Common myeloid progenitor, CD34-positive (primary cell): ENCODE measurements at places on chromosomes 1 and 21.
A peak's percentile ranks its signal among the peaks of the same experiment; 100 is the strongest.

GRCh38 chr1:26283279-26283853 is 3.5 kb downstream of the SH3BGRL3 start:
- peak overlapping the region; percentile 91 for H3K27ac ChIP-seq
- peaks cover 98% of the 10 kb centered on the region for H3K4me1 ChIP-seq
- H3K27me3 ChIP-seq: no peaks in the 10 kb centered on the region

- no peak overlapping the region for H3K27ac ChIP-seq
- no peak overlapping the region for H3K4me3 ChIP-seq
- peaks cover 7% of the 10 kb centered on the region for H3K4me1 ChIP-seq
- no peaks in the 10 kb centered on the region for H3K27me3 ChIP-seq
- no peaks in the 10 kb centered on the region for H3K36me3 ChIP-seq
- DNase-seq: no peak
Observed at GRCh38 chr1:50661626-50662025, 238.4 kb upstream of the DMRTA2 start.

GRCh38 chr21:16608209-16608830 is 878.5 kb downstream of the USP25 start:
- no peaks in the 10 kb centered on the region for H3K36me3 ChIP-seq
- no peak for DNase-seq
- H3K27me3 ChIP-seq: no peaks in the 10 kb centered on the region
- no peak overlapping the region for H3K4me3 ChIP-seq
- no peaks in the 10 kb centered on the region for H3K4me1 ChIP-seq

- H3K27me3 ChIP-seq: peaks cover 64% of the 10 kb centered on the region
- peaks cover 3% of the 10 kb centered on the region for H3K4me1 ChIP-seq
- DNase-seq: no peak
- H3K27ac ChIP-seq: no peak overlapping the region
Observed at GRCh38 chr1:68230901-68231626, 1.3 kb downstream of the WLS start.

DNA sequence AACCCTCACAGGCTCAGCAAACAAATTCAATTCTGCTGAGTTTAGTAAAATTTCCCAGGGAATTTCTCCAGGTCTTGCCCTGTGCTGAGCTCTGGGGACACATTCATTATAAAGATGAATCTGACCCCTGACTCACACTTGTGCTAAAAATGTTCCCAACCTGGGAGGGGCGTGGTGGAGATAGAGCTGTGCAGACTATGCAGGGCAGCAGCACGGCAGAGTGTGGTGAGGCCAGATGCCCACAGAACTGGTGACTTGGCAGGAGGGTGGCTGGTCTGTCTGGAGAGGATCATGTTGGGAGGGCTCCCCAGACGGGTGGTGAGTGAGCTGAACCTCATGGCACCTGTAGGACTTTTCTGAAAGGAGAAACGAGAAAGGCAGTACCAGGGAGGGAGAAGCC is 31.6 kb downstream of the FAAH start:
- no peaks in the 10 kb centered on the region for H3K27me3 ChIP-seq
- no peak for DNase-seq

DNA sequence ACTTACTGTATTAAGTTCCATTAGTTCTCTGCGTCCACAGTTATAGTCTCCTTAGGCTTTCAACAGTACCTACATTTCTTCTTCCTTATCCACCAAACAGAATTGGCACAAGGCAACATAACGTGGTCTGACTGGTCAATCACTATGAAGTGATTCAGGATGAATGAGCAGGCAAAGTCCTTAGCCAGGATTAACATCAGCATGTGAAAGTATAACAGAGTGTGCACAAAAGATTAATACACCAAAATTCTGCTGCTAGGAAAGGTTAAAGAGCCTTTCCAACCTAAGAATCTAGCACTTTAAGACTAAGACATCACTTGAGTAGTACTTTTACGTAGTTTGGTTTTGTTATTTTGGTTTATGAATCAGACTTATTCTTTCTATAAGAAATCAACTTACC is 15.8 kb downstream of the DEPDC1 start:
- H3K4me1 ChIP-seq: peaks cover 2% of the 10 kb centered on the region
- no peak overlapping the region for H3K4me3 ChIP-seq
- no peak overlapping the region for H3K27ac ChIP-seq
- peaks cover under 1% of the 10 kb centered on the region for H3K36me3 ChIP-seq
- no peaks in the 10 kb centered on the region for H3K27me3 ChIP-seq
- DNase-seq: no peak

DNA sequence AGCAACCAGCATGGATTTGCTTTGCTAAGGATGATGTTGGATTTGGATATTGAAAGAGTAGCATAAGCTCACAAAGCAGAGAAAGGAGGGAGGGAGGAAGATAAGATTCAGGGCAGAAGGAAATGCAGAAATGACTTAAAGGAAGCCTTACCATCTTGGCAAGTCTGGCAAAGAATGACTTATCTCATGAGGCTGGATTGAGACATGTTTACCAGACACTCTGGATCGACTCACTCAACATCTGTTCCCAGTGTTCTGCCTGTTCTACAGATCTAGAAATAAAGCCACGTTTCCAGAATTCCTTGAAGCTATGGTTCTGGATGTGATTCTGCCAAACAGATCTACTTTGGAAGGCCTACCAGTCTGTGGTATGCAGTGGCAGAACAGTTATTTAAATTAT is 38.8 kb upstream of the CTBS start:
- no peaks in the 10 kb centered on the region for H3K27me3 ChIP-seq
- no peak overlapping the region for H3K27ac ChIP-seq
- H3K36me3 ChIP-seq: no peaks in the 10 kb centered on the region
- H3K4me3 ChIP-seq: no peak overlapping the region
- no peak for DNase-seq

GRCh38 chr1:27074175-27074780 is 61.6 kb upstream of the TENT5B start:
- DNase-seq: peak; percentile 95
- no peaks in the 10 kb centered on the region for H3K27me3 ChIP-seq
- H3K4me1 ChIP-seq: peaks cover 6% of the 10 kb centered on the region
- no peaks in the 10 kb centered on the region for H3K36me3 ChIP-seq
- no peak overlapping the region for H3K4me3 ChIP-seq

GRCh38 chr1:9690440-9691107 is 39.0 kb downstream of the PIK3CD start:
- no peak overlapping the region for H3K27ac ChIP-seq
- H3K4me3 ChIP-seq: peak overlapping the region; percentile 76
- DNase-seq: no peak
- no peaks in the 10 kb centered on the region for H3K27me3 ChIP-seq
- H3K4me1 ChIP-seq: peaks cover 44% of the 10 kb centered on the region
- H3K36me3 ChIP-seq: peaks cover 13% of the 10 kb centered on the region

DNA sequence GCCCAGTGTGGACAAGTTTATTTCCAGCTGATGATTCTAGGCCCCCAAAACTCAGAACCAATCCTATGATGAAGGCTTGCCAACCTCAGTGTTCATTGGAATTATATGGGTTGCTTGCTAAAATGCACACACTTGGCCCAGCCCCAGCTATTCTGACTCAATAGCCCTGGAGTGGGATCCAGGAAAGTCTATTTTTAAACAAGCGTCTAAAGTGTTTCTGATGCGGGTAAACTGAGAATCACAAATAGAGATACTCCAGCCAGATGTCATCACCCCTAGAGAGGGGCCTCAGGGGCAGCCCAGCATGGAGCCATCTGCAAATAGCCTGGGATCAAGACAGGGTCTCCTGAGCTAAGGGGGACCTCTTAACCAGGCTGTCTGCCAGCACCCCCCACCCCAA is 46.0 kb downstream of the PKP1 start:
- no peaks in the 10 kb centered on the region for H3K4me1 ChIP-seq
- no peak overlapping the region for H3K27ac ChIP-seq
- no peaks in the 10 kb centered on the region for H3K27me3 ChIP-seq

GRCh38 chr1:216310776-216311175 is 112.5 kb downstream of the USH2A start:
- no peak overlapping the region for H3K27ac ChIP-seq
- no peaks in the 10 kb centered on the region for H3K27me3 ChIP-seq
- H3K4me1 ChIP-seq: no peaks in the 10 kb centered on the region
- peak; percentile 4 for DNase-seq
- H3K36me3 ChIP-seq: no peaks in the 10 kb centered on the region
- no peak overlapping the region for H3K4me3 ChIP-seq

- H3K36me3 ChIP-seq: no peaks in the 10 kb centered on the region
- DNase-seq: peak; percentile 30
- H3K4me3 ChIP-seq: peak within 1 kb of the TSS; percentile 16
- H3K27ac ChIP-seq: no peak within 1 kb of the TSS
Observed at GRCh38 chr1:20185834-20186782, at the start of the genes PLA2G2C and UBXN10. Gene PLA2G2C (minus strand): TSS chr1:20186518. CDS start chr1:20177363, 9,155 bp downstream. Gene UBXN10 (plus strand): TSS chr1:20186096. CDS start chr1:20190562, 4,466 bp downstream.

GRCh38 chr1:221602830-221603229 is 139.1 kb downstream of the DUSP10 start:
- DNase-seq: no peak
- no peak overlapping the region for H3K27ac ChIP-seq
- no peaks in the 10 kb centered on the region for H3K36me3 ChIP-seq
- no peaks in the 10 kb centered on the region for H3K4me1 ChIP-seq
- H3K4me3 ChIP-seq: no peak overlapping the region
- H3K27me3 ChIP-seq: no peaks in the 10 kb centered on the region

- H3K4me1 ChIP-seq: no peaks in the 10 kb centered on the region
- H3K27me3 ChIP-seq: no peaks in the 10 kb centered on the region
- no peak overlapping the region for H3K4me3 ChIP-seq
- no peaks in the 10 kb centered on the region for H3K36me3 ChIP-seq
Observed at GRCh38 chr1:112515311-112516009, 6.7 kb downstream of the WNT2B start.

DNA sequence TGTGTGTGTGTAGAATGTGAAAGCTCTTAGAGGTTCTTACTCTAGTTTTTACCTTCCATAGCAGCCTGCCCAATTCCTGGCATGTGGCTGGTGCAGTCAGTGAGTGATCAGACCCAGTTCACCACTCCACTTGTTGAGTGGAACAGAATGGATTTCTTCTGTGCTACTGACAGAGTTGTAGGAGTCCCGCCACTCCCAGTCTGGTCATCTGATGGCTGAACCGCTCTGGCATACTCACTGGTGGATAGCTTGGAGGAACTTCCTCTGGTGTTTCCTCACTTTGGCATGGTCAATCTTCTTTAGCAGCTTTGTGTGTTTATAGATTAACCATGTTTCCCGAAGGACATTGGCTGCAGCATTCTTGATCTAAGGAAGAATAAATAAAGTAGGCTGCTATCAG is 106.7 kb upstream of the ADAR start:
- DNase-seq: peak; percentile 39
- H3K36me3 ChIP-seq: no peaks in the 10 kb centered on the region
- no peak overlapping the region for H3K4me3 ChIP-seq
- H3K27ac ChIP-seq: no peak overlapping the region

DNA sequence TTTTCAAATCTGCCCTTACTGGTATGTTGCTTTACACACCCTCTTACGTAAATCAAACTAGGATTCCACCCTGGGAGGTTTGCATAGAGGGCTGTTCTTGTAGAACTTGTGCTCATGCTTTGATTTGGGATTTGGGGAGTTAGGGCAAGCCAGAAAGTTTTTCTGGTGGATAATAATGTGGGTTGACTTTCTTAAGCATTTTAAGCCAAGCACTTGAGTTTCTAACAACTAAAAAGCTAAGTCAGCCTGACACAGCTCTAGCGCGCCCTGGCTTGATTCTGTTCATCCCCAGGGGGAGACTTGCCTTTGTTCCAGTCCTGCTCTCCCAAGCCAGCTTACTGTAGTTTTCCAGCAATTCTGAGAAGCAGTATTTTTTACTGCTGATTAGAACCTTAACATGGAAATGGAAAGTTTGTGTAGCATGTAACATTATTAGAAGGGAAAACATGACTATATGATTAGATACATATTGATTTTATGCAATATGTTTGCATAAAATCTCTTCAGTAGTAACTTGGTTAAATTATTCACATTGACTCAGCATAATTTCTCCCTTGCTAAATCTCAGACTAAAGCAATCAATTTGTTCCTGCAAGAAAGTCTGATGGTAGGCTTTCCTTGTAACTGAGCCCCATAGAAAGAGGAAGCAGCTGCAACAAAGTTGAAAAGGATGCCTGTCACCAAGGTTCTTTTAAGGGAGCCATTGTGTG is 11.0 kb upstream of the PGD start:
- no peaks in the 10 kb centered on the region for H3K36me3 ChIP-seq
- no peaks in the 10 kb centered on the region for H3K27me3 ChIP-seq
- H3K27ac ChIP-seq: no peak overlapping the region
- H3K4me1 ChIP-seq: peaks cover 14% of the 10 kb centered on the region
- peak; percentile 92 for DNase-seq

GRCh38 chr21:38809198-38809878 is 3.6 kb downstream of the ETS2 start:
- H3K4me3 ChIP-seq: peak overlapping the region; percentile 99
- H3K36me3 ChIP-seq: peaks cover 73% of the 10 kb centered on the region
- H3K27ac ChIP-seq: peak overlapping the region; percentile 62
- peaks cover 24% of the 10 kb centered on the region for H3K4me1 ChIP-seq
